ENCODE measurements at places on chromosomes 2 and 18.

DNA sequence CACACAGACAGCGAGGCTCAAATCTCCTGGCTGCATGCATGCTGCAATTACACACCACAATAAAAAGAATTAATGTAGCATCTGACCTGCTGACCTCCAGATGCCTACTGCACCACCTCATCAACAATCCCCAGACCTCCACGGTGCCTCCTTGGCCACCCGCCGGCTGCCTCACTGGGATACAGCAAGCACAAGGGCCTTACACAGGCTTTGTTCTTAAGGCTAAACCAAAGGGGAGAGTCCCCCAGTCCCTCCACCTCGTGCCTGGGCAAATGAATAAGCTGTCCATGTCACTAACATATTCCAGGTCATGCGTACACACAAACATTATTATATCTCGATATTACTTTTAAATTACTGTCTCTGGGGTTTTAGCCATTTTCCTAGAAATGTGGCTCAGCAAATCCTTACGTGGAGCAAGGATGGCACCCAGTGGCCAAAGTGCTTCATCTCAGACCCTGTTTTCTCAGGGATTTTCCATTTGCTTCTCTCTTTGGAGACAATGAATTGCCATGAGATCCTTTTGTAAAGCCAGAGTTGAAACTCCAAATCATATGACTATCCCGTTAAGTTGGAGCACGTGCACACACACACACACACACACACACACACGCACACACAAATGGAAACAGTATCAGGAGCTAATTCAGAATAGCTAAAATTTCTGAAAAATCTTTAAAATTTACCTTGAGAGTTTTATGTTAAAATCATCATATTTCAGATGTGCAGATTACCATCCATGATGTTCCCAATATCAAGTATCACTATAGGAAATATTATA lies 313.8 kb downstream of the PDE11A start:
- peak; percentile 4 for DNase-seq

DNA sequence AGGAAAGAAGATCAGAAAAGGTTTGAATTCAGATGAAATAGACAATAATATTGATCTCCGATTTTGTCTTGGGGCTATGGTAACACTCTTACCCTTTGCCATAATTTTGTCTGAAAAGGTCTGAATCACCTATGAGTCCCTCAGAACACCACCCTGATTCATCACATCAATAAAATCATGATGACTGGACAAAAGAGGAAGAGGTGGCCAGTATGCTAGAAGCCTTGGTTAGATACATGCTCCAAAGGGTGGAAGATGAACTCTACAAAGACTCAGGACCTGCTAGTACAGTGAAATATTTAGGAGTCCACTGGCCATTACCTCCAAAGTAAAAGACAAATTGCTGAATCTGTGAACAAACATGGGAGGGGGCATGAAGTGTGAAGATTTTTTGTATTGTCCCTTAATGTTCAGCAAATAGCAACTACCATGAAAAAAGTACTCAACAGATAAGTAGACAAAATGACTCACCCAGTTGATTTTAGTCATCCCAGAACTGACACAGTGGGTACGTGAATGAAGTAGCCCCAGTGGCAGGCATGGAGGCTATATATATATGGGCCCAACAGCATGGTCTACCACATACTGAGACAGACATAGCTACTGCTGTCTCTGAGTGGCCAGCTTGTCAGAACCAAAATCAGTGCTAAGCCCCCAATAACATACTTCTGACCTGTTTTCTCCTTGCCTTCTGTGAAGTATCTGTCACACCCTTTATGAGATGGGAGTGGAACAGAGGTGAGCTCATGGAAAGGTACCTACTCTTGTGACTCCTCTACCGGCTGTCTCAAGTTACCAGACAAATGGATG lies 36.5 kb upstream of the GLS start:
- peak; percentile 77 for DNase-seq

GRCh38 chr2:178550352-178550751 lies 70.1 kb downstream of the PLEKHA3 start:
- DNase-seq, result no peak

GRCh38 chr2:3127710-3128109 lies 249.9 kb downstream of the EIPR1 start:
- no peak for DNase-seq

GRCh38 chr2:58991357-58991756 lies 750.2 kb upstream of the FANCL start:
- no peak for DNase-seq

DNA sequence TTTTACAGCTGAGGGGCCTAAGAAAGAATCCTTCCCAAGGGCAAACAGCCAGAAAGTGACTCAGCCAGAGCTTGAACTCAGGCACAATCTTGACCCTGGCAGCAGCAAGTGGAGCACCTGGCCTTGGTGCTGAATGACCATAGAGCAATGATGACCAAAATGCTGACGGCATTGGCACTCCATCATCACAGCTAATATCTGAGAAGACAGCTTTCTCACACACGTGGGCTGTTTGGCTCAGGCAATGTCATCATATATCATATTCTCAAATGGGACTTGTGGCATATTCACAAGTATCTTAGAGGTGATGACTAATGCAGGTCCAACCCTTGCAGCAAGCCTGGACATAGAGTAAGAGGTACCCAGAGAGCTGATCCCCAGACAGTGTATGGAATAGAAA lies 443.9 kb upstream of the MYT1L start:
- no peak for DNase-seq

Data from activated CD8-positive, alpha-beta T cell treated with anti-CD3 and anti-CD28 coated beads for 36 hours (primary cell).